ENCODE measurements at places on chromosomes 3 and 15.

DNA sequence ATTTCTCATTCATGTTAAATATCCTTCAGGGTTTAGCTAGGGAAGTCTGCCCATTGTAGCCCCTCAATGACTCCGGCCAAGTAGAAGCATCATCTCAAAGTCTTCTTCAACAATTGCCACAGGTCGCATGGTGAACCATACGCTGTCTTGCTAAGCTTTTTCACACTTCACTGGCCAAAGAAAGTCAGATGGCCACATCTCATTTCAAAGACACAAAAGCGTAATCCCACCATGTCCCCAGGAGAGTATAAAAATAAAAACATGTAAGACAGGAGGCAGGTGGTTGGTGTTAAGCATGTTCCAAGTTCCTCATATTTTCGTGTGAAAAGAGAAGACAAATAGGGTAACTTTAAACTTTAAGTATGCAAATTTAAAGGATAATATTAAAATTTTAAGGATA lies 147.4 kb downstream of the ERC2 start:
- DNase-seq, result no peak

DNA sequence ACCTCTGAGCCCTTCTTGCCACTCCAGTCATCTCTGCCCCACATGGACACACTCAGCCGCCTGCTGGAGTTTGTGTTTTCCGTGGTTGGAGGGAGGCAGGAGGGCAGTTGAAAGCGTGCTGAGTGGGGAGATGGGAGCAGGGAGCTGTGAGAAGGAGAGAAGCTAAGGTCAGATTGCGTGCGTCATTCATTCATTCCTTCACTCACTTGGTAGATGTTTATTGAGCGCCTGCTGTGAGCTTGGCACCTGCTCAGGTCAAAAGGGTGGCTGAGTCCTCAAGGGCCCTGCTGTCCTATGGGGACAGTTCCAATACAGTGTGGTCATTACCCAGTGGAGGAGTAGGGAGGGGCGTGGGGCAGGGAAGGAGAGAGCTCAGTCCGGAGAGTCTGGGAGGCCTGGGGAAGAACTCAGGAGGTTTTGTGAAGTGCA lies 23.5 kb downstream of the LIMD1 start:
- DNase-seq, result no peak

DNA sequence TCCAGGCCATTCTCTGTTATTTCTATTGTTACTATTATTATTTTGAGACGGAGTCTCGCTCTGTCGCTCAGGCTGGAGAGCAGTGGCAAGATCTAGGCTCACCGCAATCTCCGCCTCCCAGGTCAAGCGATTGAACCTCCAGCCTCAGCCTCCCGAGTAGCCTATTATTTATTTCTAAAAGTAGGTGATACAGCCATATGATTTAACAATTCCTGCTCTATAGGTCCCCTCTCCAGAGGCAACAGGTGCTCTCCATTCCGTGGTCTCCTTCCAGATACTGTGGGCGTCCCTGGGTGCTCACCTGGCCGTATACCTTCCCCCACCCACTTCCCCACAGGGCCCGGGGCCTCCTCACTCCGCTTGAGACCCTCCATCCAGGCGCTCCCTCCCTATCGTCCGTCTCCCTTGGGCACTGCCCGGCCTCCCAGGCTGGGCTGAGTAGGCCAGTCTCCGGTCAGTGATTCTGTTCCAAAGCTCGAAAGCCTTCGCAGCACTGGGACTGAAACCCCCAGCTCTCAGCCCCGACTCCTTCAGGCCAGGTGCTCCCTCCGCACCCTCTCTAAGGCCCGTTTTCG lies 708 bp upstream of the PTPN23 start:
- DNase-seq, result no peak

- no peak for DNase-seq
Measured at GRCh38 chr15:48634893-48635292, 10.6 kb downstream of the FBN1 start.

DNA sequence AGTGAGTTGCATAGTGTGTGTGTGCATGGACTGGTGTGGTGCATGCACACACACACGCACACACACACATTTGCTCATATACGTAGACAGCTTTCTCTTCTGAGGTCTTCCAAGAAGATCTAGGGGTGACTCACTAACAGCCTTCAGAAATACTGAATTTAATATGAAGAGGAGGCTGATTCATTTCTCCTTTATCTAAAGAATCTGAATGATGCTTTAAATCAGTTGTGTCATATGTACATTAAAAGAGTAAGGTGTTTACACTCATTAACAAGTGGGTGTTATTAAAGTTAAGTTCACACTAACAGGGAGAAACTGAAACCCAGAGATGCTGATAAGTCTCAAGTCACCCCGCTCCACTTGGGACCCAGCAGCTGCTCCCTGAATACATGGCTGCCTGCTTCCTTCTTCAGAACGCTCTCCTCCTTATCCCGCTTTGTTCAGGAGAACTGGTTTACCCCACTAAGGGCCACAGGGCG lies 22.0 kb downstream of the TMPRSS7 start:
- peak; percentile 58 for DNase-seq

DNA sequence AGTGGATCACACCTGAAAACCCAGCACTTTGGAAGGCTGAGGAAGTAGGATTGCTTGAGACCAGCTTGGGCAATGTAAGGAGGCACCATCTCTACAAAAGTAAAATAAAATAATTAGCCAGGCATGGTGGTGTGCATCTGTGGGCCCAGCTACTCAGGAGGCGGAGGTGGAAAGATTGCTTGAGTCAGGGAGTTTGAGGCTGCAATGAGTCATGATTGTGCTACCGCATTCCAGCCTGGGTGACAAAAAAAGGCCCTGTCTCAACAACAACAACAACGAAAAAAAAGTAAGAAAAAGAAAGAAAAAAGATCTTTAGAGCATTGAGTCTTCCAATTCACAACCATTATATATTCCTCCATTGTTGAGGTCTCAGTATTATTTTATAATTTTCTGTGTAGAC lies 192.4 kb upstream of the DPH6 start:
- DNase-seq, result peak; percentile 84

All from HS-27A (cell line).